ENCODE measurements at places on chromosomes 3 and 15. TPM values are rescaled to one million over a fixed set of nuclear protein-coding genes. Genes with fewer than 3 reads are reported as not detected.

The AMOTL2 gene
- 162 TPM for total RNA-seq

The GNL3 gene
- 66.0 TPM for total RNA-seq

The NAALADL2 gene
- total RNA-seq = 19.2 TPM

The GASK1A gene
- total RNA-seq = 0.18 TPM

The SLC2A2 gene
- not detected for total RNA-seq

The PBRM1 gene
- 72.6 TPM for total RNA-seq

The CEP152 gene
- total RNA-seq = 10.3 TPM

The LAMB2 gene
- 213 TPM for total RNA-seq

The ALAS1 gene
- total RNA-seq = 29.7 TPM

The LACTB gene
- total RNA-seq = 41.7 TPM

The PLOD2 gene
- 117 TPM for total RNA-seq

The SLC28A1 gene
- not detected for total RNA-seq

The SCN11A gene
- not detected for total RNA-seq

The HRH1 gene
- total RNA-seq = 13.1 TPM

The PLXNA1 gene
- total RNA-seq = 13.6 TPM

The EPHA6 gene
- total RNA-seq = not detected

The MYO5C gene
- under 0.01 TPM for total RNA-seq

The RLBP1 gene
- total RNA-seq = not detected

The RARRES1 gene
- 1.9 TPM for total RNA-seq

The TLR9 gene
- total RNA-seq = not detected

The RHOV gene
- not detected for total RNA-seq

Data from IMR-90 (cell line).